ENCODE measurements at places on chromosomes 2 and 18. TPM values are rescaled to one million over a fixed set of nuclear protein-coding genes. Genes with fewer than 3 reads are reported as not detected.
A peak's percentile ranks its signal among the peaks of the same experiment; 100 is the strongest.

Gene YWHAQ
- 216 TPM for total RNA-seq

GRCh38 chr2:235970204-235971040, 197.8 kb downstream of the GBX2 start:
- DNase-seq, result peak; percentile 49

DNA sequence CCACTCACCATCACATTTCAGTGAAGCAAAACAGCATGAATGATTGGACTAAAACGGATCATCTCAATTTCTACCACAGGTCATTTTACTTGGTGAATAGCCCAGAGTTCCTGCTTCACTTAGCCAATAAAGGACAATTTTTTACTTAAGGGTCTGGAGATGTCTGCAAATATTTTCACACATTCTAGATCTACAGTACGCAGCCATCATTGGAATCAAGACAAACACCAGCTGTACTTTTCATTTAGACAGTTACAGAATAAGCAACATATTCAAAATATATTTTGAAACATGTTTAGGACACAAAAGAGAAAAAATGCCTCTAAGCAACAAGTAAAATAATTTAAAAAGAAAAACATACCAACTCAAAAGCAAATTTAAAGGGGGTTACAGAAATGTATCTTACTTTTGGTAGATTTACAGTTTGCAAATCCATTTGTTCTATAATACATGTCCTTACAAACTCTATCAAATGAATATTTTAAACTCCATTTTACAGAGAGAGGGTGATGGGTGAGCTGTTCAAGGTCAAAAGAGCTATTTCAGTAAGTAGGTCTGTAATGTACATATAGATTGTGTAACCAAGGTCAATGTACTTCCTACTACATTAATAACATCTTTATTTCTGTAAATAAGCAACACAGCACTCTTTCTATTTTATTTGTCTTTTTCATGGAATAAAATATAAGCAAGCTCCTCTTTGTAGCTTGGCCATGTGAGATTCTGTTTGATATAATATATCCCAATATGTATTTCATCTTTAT, 13.4 kb downstream of the PPP1R1C start:
- no peak for DNase-seq

Gene GCKR
- total RNA-seq, result not detected

DNA sequence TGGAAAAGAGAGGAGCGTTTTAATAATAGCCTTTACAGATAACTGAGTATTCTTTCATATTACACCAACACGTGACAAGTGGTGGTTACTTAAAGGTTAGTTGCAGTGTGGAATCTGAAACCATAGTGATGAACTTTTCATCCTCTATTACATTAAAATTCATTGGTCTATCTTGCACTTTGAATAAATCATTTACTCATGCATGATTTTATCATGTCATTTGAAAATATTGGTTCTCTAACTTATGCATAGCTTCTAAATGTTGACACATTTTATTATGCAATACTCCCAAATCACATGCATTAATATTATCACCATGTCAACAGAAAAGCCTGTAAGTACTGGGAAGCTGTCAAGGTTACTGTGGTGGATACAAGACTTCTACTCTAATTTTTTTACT, 1432.2 kb downstream of the LRP1B start:
- no peak for DNase-seq

DNA sequence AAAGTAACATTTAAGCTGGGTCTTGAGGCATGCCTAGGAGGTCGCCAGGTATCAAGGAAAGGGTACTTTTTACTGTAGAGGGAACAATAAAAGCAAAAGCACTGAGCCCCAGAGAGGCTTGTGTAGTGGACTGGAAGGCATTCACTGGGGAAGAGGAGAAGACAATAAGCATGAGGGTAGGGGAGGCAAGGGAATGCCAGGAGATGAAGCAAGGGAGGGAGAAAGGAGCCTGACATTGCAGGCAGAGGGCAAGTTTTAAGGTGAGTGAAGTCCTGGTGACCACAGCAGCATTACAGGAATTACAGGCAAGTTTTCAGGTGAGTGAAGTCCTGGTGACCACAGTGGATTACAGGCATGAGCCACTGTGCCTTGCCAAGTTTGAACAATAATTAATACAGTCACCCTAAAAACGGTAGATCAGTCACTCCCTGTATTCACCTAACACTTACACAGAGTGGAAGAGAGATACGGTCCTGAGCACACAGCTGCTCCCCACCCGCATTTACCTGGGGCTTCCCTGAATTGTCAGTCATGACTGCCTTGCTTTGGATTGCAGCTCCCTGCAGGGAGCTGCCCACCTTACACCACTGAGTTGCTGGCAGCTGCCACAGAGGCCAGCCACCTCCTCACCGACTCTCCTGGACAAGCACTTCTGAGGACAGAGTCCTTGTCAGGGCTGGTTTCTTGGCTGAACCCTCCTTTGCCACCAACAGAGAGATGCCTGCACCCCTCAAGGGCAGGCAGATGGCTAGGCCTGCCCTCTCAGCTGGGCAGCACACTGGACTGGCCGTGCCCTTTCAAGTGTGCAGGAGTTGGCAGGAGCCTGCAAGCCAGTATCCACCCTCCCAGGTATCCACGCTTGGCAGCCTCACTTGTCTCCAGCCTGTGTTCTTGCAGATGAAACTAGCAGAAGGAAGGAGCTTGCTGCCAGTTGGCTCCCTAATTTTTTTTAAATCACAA, 153.2 kb upstream of the MSH6 start:
- no peak for DNase-seq

- no peak for DNase-seq
These were observed 70.6 kb downstream of the B3GNT2 start for GRCh38 chr2:62266433-62267038.
